ENCODE measurements at places on chromosomes 2 and 18. TPM values are rescaled to one million over a fixed set of nuclear protein-coding genes. Genes with fewer than 3 reads are reported as not detected.

REG1B gene
- not detected for polyA plus RNA-seq

DNA sequence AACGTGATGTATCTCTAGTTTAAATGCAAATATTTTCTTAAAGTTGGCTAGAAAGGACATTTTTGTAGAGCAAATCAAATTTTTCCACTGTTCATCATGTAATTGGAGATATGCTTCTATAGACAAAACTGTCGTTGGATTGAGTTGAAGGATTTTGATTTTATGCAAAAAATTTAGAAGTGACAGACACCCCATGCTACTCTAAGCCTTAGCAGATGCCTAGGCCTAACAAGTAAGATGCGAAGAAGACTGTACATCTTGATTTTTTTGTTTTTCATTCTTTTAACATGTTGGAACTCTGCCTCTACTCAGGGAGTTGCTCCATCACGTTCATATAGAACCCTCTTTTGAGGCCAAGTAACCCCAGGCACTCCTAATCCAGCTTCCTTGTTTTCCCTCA lies 331.0 kb downstream of the PARD3B start:
- DNase-seq: no peak

DNA sequence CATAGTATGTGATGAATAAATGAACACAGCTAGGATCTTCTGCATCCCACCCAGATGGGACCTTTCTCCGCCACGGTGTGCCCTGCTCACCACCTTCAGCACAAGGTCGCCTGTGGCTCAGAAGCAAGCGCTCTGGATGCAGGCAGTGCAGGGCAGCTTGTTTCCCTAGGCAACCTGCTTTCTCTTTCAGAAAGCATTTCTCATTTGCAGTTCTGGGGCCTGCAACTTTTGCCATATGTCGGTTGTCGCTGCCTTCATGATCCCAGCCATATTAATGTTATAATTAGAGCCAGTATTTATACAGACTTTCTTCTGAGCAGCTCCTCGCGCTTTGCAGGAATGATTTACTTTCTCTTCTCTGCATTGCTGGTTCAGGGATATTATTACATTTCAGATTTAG lies 692.8 kb downstream of the RNF144A start:
- DNase-seq: no peak

- no peak for DNase-seq
These were observed 401.6 kb upstream of the FSIP2 start for GRCh38 chr2:185337033-185337432.

DNA sequence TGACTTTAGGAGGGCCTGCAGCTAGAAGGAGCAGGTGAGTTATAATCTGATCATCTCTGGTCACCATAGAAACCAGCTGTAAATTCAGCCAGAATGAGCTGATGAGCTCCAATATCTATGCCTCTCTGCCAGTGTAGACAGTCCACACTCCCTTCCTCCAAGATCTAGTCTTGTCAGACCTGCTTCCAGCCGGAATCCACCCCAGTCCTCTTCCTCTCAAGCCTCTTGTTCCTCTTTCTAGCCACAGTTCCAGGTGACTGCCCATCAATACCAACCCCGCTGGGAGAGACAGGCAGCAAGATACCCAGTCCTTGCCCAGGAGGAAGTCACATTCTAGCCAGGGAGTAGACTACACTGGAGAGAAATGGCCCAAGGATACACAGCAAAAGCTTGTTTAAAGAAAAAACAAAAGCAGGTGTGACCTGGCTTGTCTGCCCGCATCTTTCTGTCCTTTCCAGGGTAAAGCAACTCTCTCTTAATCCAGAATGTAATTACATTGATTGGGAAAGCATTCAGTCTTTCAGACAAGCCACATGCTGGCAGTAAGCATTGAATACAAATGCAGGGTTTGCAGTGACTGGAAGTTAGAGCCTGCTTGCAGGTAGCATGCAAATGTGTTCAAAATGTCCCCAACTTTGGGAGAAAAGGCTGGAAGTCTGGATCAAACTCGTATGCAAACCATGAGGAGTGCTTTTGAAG lies 9.0 kb upstream of the SLC35F6 start:
- no peak for DNase-seq

- no peak for DNase-seq
These were observed 7.0 kb downstream of the TAF4B start for GRCh38 chr18:26233208-26233607.

DNA sequence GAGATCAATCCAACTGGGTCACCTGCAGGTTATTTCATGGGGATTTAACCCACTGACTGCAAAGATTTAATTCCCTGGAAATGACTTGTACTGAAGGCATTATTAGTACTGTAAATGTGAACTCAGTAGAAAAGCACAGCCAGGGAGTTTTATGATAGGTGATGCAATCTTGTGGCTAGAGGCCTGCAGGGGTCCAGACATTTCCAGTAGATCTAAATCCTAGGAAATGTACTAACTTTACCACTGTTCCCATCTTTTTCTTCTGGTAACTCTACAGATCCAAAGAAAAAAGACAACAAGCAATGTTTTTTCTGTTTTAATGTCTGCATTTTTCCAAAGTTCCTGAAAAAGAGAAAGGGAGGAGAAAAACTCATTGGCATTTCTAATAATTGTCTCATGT lies 500.1 kb downstream of the ARHGAP15 start:
- no peak for DNase-seq

CNTNAP5 gene
- polyA plus RNA-seq: not detected

GRCh38 chr2:136638193-136638592 lies 127.2 kb upstream of the THSD7B start:
- no peak for DNase-seq

GRCh38 chr2:150169237-150169629 lies 318.2 kb downstream of the RND3 start:
- DNase-seq: no peak

ALPP gene
- not detected for polyA plus RNA-seq

- DNase-seq: no peak
These were observed 2.4 kb upstream of the SMAD7 start for GRCh38 chr18:48953104-48953706.

ALPG gene
- not detected for polyA plus RNA-seq

DNA sequence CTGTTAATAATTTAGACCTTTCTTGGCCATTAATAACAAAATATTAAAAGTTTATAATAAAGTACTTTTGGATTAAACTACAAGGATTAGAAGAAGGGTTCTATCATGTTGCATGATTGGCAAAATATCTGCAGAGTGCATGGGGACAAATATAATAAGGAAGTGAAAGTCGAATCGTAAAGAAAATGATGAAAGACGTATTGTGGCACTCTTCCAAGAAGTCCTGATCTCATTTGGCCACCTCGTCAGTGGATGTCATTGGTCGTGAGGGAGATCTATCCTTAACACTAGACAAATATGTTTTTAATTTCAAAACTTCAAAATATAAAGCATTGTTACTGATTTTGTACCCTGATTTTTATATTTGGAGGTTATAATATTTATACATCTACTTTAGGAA lies 197.7 kb upstream of the STON1 start:
- no peak for DNase-seq

DNA sequence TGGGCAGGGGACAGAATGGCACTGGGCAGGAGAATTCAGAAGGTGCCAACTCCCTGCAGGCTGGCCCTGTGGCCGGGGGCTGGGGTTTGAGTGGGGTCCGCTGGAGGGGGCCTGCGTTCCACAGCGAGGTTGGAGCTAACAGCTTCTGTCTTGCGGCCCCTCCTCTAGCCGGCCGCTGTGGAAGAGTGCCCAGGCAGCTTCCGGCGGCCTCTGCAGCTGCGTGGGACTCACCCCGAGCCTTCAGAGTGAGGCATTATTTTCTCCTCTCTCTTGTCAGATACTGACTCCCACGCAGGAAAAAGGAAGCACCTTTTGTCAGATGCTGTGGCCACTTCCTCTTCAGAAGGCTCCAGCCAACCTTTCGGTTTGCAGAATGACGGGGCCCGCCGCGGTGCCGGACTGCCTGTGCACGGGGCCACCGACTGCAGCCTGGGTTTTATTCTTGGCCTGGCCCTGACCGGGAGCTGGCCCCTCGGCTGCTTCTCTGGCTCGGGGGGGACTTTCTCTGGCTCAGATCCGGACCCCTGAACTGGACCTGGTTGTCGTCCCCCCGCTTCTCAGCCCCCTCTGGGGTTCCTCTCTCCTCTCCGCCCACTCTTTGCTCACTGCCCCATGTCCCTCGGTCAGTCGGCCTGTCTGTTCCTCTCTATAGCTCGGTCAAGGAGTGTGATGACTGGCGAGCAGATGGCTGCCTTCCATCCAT lies 40.1 kb downstream of the ARHGAP25 start:
- peak; percentile 76 for DNase-seq

- no peak for DNase-seq
These were observed 568.5 kb upstream of the SLC8A1 start for GRCh38 chr2:41020358-41020757.

FMNL2 gene
- 0.08 TPM for polyA plus RNA-seq

LOXHD1 gene
- polyA plus RNA-seq: not detected

All from immature natural killer cell (primary cell).